RWPE2 (cell line): ENCODE measurements at places on chromosomes 12 and 14.

GRCh38 chr12:13339538-13339937 lies 143.0 kb downstream of the EMP1 start:
- no peaks in the 10 kb centered on the region for H3K4me1 ChIP-seq
- no peak overlapping the region for H3K4me3 ChIP-seq
- no peak overlapping the region for H3K27ac ChIP-seq
- H3K27me3 ChIP-seq = no peaks in the 10 kb centered on the region
- no peak for DNase-seq

- no peaks in the 10 kb centered on the region for H3K36me3 ChIP-seq
- no peak for DNase-seq
- H3K4me3 ChIP-seq = no peak within 1 kb of the TSS
- no peaks in the 10 kb centered on the region for H3K27me3 ChIP-seq
- H3K27ac ChIP-seq = no peak within 1 kb of the TSS
- peaks cover 18% of the 10 kb centered on the region for H3K4me1 ChIP-seq
Measured at GRCh38 chr12:10178821-10179220, at the start of gene TMEM52B. TSS of gene TMEM52B (plus strand) at chr12:10179032. CDS start at chr12:10179575, 543 bp downstream.

GRCh38 chr14:68862954-68863594 lies 70.2 kb upstream of the ZFP36L1 start:
- H3K27ac ChIP-seq = no peak overlapping the region
- H3K36me3 ChIP-seq = 0 out of 2 replicates have a peak, but pooled peaks cover 5% of the 10 kb centered on the region
- no peaks in the 10 kb centered on the region for H3K27me3 ChIP-seq
- no peak overlapping the region for H3K4me3 ChIP-seq
- no peak for DNase-seq

- no peaks in the 10 kb centered on the region for H3K27me3 ChIP-seq
- no peak overlapping the region for H3K27ac ChIP-seq
- no peak overlapping the region for H3K4me3 ChIP-seq
- H3K36me3 ChIP-seq = no peaks in the 10 kb centered on the region
- peaks cover 6% of the 10 kb centered on the region for H3K4me1 ChIP-seq
Measured at GRCh38 chr12:6266541-6266966, 43.9 kb upstream of the PLEKHG6 start.

DNA sequence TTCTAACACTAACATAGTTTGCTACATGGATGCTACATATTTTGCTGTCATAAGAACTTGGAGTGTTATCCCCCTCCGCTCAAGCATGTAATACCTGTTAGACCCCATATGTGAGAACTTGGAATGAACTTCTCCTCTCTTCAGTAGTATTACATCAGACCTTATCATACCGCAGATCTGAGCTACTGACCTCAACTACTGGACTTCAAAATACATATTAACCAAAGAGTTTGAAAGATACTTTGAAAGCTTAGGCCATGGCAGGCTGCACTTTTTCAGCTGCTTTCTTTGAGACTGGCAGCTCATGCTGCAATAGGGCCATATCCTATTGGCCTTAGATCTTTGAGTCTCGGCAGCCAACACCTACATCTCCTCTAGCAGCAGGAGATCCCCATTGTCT lies 74.8 kb downstream of the EEA1 start:
- no peak overlapping the region for H3K27ac ChIP-seq
- H3K4me1 ChIP-seq = no peaks in the 10 kb centered on the region
- no peak overlapping the region for H3K4me3 ChIP-seq
- no peak for DNase-seq

GRCh38 chr14:92844204-92844603 lies 50.1 kb downstream of the GOLGA5 start:
- H3K4me1 ChIP-seq = no peaks in the 10 kb centered on the region
- H3K36me3 ChIP-seq = peaks cover 22% of the 10 kb centered on the region
- DNase-seq = no peak

GRCh38 chr14:79630288-79630960 lies 580.9 kb downstream of the DIO2 start:
- no peak overlapping the region for H3K27ac ChIP-seq
- H3K27me3 ChIP-seq = no peaks in the 10 kb centered on the region
- no peak for DNase-seq
- H3K36me3 ChIP-seq = no peaks in the 10 kb centered on the region

DNA sequence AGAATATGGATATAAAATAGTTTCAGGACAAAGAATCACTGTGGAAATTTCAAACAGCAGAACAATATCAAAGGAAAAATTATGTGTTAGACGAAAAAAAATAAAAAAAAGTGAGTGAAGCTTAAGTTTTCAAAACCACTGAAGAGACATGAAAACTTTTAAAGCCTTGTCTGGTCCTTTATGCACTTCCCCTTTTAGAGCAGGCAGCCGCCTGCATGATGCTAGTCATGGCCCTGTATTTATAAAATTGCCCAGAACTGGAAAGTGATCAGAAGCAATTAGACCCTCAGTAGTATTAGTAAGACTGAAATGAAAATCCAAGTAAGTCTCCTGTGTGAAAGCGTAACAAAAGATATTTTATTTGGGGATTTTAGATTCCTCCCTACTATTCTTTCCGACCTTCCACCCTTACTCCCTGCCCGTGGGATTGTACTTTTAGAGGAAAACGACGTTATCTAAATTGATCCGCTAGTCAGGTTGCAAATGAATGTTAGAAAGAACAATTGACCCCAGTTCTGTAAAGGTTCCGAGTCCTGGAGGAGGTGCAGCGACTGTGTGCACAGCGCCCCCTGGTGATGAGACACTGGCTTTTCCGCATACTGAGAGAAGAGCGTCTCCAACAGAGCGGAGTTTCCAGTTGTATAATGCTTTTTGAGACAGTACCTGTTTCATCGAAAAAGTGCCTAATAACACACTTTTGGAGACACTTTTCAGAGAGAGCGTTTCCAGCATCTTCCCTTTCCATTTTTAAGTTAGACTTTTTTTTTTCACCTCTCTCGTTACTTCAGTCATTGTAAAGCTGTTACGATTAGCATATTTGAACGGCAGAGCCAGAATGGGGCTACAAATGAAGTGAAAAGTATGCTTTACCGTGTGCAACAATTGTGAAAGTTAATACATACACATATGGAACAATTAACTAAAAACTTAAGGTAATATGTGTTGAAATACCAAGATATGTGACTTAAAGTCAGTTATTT lies 12.4 kb downstream of the MGST1 start:
- no peaks in the 10 kb centered on the region for H3K4me1 ChIP-seq
- H3K36me3 ChIP-seq = peaks cover 85% of the 10 kb centered on the region
- DNase-seq = no peak
- no peak overlapping the region for H3K27ac ChIP-seq

- no peaks in the 10 kb centered on the region for H3K27me3 ChIP-seq
- H3K36me3 ChIP-seq = no peaks in the 10 kb centered on the region
- no peak overlapping the region for H3K4me3 ChIP-seq
- no peak for DNase-seq
- H3K27ac ChIP-seq = no peak overlapping the region
- H3K4me1 ChIP-seq = peaks cover 5% of the 10 kb centered on the region
Measured at GRCh38 chr12:122651520-122652224, 51.5 kb downstream of the HCAR2 start.

GRCh38 chr12:28698553-28698952 lies 450.5 kb upstream of the FAR2 start:
- H3K4me1 ChIP-seq = no peaks in the 10 kb centered on the region
- H3K27ac ChIP-seq = no peak overlapping the region
- H3K36me3 ChIP-seq = no peaks in the 10 kb centered on the region
- no peak overlapping the region for H3K4me3 ChIP-seq

DNA sequence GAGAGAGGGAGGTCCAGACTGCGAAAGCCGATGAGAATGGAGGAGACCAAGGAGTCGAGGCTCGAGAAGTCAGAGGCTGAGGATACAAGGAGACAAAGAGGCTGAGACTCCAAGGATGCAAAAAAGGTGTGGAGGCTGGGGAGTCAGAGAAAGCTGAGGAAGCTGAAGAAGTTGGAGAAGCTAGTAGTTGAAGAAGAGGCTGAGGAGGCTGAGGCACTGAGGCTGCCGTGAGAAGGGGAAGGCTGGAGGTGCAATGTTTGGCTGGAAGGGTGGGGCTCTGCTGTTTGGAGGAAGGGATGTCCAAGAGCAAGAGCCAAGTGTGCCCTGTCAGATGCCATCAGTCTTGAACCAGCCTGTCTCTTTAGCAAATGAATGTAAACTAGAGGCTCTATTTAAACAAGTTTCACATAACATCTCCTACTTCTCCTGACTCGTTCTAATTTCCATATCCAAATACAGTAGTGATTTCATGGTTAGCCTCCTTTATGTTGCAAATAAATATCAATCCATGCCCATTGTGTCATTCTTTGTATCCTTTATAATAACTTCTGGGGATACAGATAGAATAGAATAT lies 10.8 kb upstream of the SPTSSA start:
- no peak overlapping the region for H3K4me3 ChIP-seq
- no peak overlapping the region for H3K27ac ChIP-seq
- no peak for DNase-seq
- no peaks in the 10 kb centered on the region for H3K4me1 ChIP-seq
- no peaks in the 10 kb centered on the region for H3K27me3 ChIP-seq

DNA sequence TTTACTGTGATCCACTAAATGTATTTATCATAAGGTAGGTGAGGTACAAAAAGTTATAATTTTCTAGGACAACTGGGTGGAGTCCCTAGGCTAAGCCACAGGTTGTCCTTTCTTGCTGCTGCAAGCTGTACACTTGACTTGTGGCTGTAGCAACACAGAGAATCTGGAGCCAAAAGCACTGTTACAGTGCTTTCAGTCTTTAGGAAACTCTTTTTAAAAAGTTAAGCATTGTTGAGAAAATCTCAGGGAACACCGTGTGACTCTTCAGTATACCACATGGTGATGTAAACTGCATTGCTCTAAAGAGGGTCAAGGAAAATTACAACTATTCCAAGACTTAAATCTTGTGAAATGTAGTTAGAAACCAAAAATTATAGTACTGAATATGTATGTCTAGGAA lies 11.4 kb downstream of the SLC15A5 start:
- DNase-seq = no peak
- no peaks in the 10 kb centered on the region for H3K4me1 ChIP-seq
- H3K27me3 ChIP-seq = no peaks in the 10 kb centered on the region
- H3K4me3 ChIP-seq = no peak overlapping the region

DNA sequence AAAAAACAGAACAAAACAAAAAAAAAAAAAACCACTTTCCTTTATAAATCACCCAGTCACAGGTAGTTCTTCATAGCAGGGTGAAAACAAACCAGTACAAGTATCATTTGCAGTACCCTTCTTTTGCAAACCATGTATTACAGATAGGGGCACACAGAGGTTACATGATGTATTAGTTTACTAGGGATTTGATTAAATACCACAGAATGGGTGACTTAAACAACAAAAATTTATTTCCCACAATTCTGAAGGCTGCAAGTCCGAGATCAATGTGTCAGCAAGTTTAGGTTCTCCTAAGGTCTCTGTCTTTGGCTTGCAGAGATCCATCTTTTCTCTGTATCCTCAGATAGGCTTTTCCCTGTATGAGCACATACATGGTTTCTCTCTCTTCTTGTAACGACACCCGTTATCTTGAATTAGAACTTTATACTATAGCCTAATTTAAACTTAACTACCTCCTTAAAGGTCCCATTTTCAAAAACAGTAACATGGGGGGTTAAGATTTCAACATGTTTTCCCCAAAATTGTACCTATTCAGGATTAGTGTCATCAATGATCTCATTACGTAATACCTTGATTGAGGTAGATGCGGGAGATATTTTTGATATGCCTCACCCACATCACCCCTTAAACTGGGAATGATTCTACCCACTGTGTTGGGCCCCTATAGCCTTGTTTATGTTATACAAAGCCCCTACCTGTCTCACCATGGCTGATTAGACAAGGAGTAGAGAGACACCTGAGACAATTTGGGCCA lies 3.5 kb upstream of the CEP128 start:
- H3K36me3 ChIP-seq = no peaks in the 10 kb centered on the region
- no peak for DNase-seq
- peak overlapping the region; percentile 25 for H3K27ac ChIP-seq

GRCh38 chr14:46964378-46964777 lies 312.8 kb upstream of the RPL10L start:
- H3K4me3 ChIP-seq = no peak overlapping the region
- H3K36me3 ChIP-seq = no peaks in the 10 kb centered on the region
- H3K27me3 ChIP-seq = peaks cover 6% of the 10 kb centered on the region
- H3K4me1 ChIP-seq = no peaks in the 10 kb centered on the region
- DNase-seq = no peak

- H3K4me3 ChIP-seq = no peak overlapping the region
- H3K36me3 ChIP-seq = no peaks in the 10 kb centered on the region
- no peaks in the 10 kb centered on the region for H3K27me3 ChIP-seq
- H3K27ac ChIP-seq = peak overlapping the region; percentile 93
Measured at GRCh38 chr12:46675736-46676135, 150.1 kb downstream of the SLC38A4 start.

GRCh38 chr12:106145539-106146447 lies 7.0 kb upstream of the NUAK1 start:
- H3K36me3 ChIP-seq = no peaks in the 10 kb centered on the region; the same call in 1 of the 2 replicates
- peaks cover 3% of the 10 kb centered on the region for H3K4me1 ChIP-seq
- no peak for DNase-seq
- H3K4me3 ChIP-seq = no peak overlapping the region

- H3K4me3 ChIP-seq = no peak overlapping the region
- H3K4me1 ChIP-seq = peaks cover 62% of the 10 kb centered on the region
- H3K27me3 ChIP-seq = no peaks in the 10 kb centered on the region
- H3K27ac ChIP-seq = peak overlapping the region; percentile 98
- no peak for DNase-seq
- peaks cover 25% of the 10 kb centered on the region for H3K36me3 ChIP-seq
Measured at GRCh38 chr12:122884860-122885259, 11.1 kb downstream of the VPS37B start.

DNA sequence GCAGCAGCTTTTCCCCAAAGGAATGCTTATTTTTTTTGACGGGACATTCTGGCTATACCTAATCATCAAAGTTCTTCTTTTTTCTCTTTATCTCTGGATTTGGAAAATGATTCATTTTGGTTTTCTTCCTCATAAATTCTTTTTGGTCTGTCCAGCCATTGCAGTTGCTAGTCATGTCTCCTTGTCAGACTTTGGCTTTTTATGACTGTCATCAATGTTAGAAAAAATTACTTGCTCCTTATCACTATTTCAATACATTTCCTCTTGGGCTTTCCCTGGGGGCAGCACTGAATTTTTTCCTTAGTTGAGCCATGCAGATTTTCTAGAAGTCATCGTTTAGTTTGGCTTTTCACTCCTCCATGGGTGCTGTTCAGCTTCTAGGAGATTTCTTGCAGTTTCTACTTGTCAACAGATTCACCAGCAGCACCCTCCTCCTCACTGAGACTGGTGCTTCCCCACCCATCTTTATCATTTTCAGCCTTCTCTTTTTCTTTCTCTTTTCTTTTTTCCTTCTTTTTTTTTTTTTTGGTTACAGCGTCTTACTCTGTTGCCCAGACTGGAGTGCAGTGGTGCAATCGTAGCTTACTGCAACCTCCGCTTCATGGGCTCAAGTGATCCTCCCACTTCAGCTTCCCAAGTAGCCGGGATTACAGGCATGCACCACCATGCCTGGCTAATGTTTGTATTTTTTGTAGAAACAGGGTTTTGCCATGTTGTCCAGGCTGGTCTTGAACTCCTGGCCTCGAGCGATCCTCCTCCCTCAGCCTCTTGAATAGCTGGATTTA lies 5.2 kb downstream of the ADIPOR2 start:
- H3K4me3 ChIP-seq = no peak overlapping the region
- peaks cover 48% of the 10 kb centered on the region for H3K36me3 ChIP-seq
- no peak overlapping the region for H3K27ac ChIP-seq
- DNase-seq = no peak
- no peaks in the 10 kb centered on the region for H3K27me3 ChIP-seq

- peak; percentile 92 for DNase-seq
- peaks cover 31% of the 10 kb centered on the region for H3K4me1 ChIP-seq
- H3K4me3 ChIP-seq = peak overlapping the region; percentile 100
- no peaks in the 10 kb centered on the region for H3K27me3 ChIP-seq
- H3K27ac ChIP-seq = peak overlapping the region; percentile 74
Measured at GRCh38 chr14:60247994-60248696, 876 bp upstream of the PPM1A start.

GRCh38 chr14:50791201-50791600 lies 39.8 kb downstream of the NIN start:
- no peak for DNase-seq
- H3K4me1 ChIP-seq = no peaks in the 10 kb centered on the region
- no peak overlapping the region for H3K4me3 ChIP-seq
